ENCODE measurements at places on chromosomes 6 and 20. TPM values are rescaled to one million over a fixed set of nuclear protein-coding genes. Genes with fewer than 3 reads are reported as not detected.

DNA sequence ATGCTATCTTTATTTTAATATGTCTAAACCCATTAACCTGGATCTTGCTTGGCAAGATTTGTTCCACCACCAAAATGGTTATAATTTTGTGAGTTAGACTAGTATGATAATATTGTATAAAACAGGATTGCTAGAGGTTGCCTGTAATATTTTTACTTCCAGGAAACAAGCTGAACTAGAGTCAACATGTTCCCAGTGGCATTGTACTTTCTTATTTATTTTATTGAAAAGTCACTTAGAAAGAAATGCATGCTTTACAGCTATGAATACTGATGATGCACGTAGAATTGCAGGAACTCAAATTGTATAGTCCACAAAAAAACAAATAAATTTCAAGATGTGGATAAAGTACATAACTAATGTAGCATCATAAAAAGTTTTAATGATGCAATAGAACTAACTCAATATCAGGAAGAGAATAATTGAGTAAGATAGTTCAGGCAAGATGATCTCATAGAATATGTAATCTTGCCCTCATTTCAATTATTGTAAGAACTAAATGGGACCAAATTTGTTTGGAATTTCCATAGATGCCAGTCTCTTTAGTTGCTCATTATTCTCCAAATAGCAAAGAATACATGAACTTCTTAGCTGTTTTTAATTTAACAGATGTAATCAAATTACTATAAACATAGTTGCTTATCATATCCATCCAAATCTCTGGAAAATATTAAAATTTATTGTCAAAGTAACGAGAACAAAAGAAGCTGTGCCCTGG lies 451.8 kb downstream of the COL12A1 start:
- DNase-seq = no peak

DNA sequence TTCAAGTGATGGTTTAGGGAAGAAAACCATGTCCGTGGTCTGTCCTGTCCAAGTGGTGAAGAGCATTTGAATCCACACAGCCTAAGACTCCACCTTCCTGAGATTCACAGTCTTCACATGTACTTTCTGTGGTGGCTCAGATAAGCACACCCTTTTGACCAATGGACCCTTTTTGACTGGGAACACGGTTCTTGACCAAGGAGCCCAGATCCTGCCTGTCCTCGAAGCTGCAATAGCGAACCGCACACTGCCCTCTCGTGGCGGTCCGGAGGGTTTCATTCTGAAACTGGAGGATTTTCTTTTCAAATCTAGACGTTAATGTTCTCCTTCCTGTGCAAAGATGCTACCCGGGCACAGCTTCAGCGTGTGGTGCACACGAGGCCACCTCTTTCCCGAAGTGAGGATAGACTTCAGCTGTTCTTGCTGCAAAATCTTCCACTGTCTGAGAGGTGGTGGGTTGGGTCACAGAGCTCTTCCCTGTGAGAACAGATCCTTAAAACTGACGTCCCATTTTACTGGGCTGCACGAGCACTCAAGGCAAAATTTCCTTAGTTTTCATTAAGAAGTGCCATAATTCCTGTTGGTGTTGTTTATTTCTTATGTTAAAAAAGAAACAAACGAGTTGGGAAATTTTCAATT lies 90.5 kb downstream of the SYNJ2 start:
- DNase-seq = peak; percentile 73

DNA sequence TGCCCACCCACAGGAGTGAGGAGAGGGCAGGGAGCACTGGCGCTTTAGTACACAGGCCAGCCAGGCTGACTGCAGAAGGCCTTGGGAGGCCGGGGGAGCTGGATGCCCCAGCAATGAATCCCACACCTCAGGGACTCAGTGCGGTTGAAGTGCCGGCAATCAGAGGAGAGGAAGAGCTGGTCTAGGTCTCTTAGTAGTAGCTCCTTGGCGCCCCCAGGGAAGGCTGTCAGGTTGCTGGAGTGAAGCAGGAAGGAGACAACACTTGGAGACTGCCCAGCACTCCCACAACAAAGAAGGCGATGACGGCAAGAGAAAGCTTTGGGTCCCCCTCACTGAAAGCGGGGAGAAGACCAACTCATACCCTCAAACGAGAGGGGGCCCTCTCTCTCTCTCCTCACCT lies 8.3 kb upstream of the TNXB start:
- DNase-seq = no peak

- no peak for DNase-seq
Measured at GRCh38 chr6:132017942-132018341, 66.8 kb upstream of the CCN2 start.

- no peak for DNase-seq
Measured at GRCh38 chr6:19734061-19734460, 103.1 kb upstream of the ID4 start.

DNA sequence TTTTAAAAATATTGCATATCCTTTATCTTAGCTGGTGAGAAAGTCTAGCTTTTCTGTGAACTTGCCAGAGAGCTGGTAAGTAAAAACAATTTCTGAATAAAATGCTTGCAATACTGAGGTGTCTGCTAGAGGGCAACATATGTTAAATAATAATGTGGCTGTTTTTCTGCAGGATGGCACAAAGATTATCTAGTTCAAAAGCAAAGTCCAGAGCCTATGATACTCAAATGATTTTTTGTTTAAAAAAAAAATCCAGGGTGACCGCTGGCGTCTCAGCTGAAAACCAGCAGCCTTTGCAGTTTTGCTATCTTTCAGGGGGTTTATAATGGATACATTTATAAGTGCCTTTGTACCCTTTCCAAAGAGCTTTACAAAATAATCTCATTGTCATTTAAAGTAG lies 194.9 kb downstream of the PHACTR1 start:
- no peak for DNase-seq

- DNase-seq = no peak
Measured at GRCh38 chr20:4017051-4017712, 1.8 kb upstream of the RNF24 start.

DNA sequence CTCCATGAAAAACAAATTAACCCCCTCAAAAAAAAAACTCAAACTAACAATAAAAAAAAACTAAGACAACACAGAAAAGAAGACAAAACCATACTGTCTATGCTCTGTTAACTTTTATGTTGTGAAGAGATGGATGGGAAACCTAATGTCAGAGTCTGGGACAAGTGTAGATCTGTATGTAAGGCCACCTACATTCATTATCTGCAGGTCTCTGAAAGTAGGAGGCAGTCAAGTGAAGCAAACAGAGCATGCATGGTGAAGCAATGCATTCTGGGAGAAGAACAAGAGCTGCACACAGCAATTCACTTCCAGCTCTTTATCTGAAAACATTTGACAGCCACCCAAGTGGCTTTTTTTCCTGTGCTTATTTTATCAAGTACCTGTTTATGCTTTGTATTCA lies 452.0 kb downstream of the EPHA7 start:
- DNase-seq = no peak

DNA sequence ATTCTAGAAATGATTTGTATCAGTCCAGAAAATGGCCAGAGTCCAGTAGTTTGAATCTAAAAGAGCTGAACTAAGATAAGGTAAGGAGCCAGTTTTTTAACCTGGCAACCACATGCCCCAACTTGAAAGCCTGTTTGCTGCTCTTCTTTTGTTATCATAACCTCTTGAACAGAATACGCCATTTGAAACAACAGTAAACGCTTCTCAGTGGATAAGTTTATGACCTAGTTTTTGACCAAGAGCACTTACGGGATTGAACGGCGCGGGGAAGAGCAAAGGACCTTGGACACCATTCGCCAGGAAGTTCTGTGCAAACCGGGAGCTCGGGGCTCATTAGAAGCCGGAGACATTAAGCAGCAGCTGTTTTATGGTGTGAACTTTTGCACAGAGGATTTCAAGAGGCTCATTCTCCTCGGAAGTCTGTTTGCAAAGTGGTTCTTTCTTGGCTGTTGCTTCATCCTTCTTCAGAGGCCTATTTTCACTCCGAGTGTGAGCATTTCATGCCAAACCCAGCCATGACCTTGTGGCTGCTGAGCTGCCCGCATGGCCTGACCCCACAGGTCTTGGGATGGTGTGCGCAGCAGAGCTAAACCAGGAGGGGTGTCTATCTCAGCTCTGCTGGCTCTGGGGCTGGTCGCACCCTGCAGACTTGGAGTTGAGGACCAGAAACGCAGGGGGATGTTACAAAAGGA lies 215.1 kb downstream of the SOX4 start:
- DNase-seq = no peak

- DNase-seq = peak; percentile 40
Measured at GRCh38 chr20:45833030-45833882, at the start of gene SNX21. SNX21 (plus strand) TSS chr20:45833799; CDS start chr20:45833920, 121 bp downstream.

GRCh38 chr6:169158174-169158573 lies 95.5 kb downstream of the THBS2 start:
- DNase-seq = no peak

GRCh38 chr6:98036344-98036923 lies 753.4 kb upstream of the MMS22L start:
- no peak for DNase-seq

GRCh38 chr6:49121970-49122369 lies 341.1 kb downstream of the MMUT start:
- DNase-seq = no peak

DNA sequence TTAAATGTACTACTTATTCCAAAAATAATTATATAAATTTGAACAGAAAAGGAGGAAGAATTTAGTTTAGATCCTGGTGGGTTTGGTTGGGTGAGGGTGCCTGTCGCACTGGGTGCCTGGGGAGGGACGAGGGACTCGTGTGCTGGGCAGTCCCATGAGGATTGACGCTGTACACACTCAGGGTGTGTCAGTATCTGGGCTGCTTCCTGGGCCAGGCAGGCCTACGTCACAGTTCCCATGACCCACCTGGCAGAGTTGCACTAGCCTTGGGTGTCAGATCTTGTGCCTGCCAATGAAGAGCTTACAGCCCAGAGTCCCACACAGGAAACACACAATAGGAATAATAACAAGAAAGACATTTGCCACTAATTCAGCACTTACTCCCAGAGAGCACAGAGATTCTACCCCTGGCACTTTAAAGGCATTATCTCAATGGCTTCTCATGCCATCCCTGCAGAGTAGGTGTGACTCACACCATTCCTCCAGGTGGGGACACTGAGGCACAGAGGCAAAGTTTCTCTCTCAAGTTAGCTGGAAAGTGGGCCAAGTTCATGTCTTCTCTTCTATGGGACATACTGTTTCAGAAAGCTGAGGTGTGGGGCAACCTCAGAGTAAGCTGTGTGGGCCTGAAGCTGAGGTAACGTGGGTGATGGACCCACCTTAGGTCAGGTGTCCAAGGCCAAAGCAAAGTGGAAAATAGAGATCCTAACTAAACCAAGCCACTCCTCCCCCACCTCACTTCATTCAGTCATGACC lies 1.3 kb upstream of the SDCBP2 start:
- peak; percentile 63 for DNase-seq

- peak; percentile 44 for DNase-seq
Measured at GRCh38 chr6:1596088-1596852, 13.4 kb upstream of the FOXC1 start.

DNA sequence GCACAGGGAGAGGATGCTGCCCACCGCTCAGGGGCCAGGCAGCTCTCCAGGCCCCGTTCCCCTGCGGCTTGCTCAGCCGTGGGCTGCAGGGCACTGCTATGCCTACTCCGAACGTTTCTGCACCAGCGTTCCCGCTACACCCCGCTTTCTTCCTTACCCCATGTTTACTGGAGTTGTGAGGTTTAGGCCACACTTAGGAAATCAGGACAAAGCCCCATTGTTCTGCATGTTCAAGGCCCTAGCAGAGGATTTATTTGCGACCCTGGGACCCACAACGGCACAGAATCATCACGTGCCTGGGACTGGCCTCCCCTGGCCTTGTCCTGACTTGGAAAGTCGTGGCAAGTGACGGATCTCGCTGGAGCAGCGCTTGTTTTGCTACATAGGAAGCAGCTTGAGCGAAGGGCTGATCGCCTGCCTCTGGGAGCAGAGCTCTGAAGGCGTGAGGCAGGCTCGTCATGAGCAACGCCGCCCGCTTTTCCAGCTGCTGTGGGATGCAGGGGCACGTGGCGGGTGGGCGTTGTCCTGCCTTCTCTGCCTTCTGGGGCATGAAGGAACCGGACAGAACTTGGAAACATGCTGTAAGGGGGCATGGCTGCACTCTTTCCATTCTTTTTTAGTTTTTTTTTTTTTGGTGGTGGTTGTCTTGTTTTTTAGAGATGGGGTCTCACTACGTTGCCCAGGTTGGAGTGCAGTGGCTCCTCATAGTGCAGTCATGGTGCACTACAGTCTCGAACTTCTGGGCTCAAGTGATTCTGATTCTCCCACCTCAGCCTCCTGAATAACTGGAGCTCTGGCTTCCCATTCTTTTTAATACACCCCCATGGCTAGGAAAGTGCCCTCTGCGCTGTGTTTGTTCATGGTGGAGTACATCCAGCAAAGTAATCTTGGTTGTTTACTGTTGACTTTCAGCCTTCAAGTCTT lies 14.6 kb upstream of the TMEM181 start:
- no peak for DNase-seq

- no peak for DNase-seq
Measured at GRCh38 chr6:143241111-143241510, 180.4 kb downstream of the AIG1 start.

- DNase-seq = no peak
Measured at GRCh38 chr6:13907001-13907350, 17.8 kb upstream of the RNF182 start.

- DNase-seq = no peak
Measured at GRCh38 chr20:33560026-33560425, 70.1 kb downstream of the CBFA2T2 start.

DNA sequence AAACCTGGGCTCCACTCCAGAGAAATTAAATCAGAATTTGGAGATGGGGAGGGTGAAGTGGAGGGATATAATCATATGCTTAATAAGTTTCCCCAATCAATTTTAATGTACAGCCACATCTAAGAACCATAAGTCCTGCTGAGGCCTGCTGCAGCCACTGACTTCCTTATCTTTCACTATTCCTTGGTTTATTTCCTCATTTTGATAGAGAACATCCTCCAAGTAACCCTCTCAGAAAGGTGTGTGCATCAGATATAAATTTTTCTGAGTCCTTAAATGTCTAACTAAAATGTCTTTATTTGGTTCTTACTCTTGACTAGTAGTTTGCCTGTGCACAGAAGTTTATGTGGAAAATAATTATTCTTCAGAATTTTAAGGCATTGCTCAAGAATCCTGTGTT lies 23.7 kb upstream of the SIRT5 start:
- DNase-seq = no peak

DNA sequence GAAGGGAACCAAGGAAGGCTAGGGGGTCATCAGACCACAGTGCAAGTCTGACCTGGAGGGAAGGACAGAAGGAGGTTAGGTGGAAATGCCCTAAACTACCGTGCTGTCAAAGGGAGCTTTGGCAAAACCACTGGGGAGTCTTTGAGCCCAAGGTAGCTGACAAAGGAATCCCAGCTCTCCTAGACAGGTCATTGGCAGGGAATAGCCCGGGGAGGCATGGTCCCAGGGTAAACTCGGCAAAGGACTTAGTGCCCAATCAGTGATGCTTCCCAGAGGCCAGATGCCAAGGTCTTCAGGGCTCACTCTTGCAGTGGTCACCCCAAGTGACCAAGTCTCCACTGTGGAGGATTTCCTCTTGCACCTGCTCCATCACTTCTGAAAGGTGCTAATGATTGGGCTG lies 102.3 kb upstream of the CDYL start:
- no peak for DNase-seq

HLA-DQA1 gene
- total RNA-seq = 21.9 TPM

SFTA2 gene
- total RNA-seq = not detected

COL11A2 gene
- 9.7 TPM for total RNA-seq

KHDC1L gene
- not detected for total RNA-seq

B3GAT2 gene
- not detected for total RNA-seq
